ENCODE measurements at places on chromosomes 3 and 15. TPM values are rescaled to one million over a fixed set of nuclear protein-coding genes. Genes with fewer than 3 reads are reported as not detected.

The C2CD4A gene
- total RNA-seq: not detected

The GOLGA8J gene
- total RNA-seq: not detected

The RASGRP1 gene
- under 0.01 TPM for total RNA-seq

The CYP8B1 gene
- not detected for total RNA-seq

The POLG gene
- total RNA-seq: 66.7 TPM

The FAM107A gene
- under 0.01 TPM for total RNA-seq

The CNTN3 gene
- 32.7 TPM for total RNA-seq

The ARF4 gene
- 208 TPM for total RNA-seq

The CHCHD4 gene
- 7.2 TPM for total RNA-seq

The CFAP91 gene
- total RNA-seq: not detected

The GOLGA8G gene
- total RNA-seq: 3.5 TPM

The IP6K1 gene
- 36.1 TPM for total RNA-seq

The PCBP4 gene
- 51.0 TPM for total RNA-seq

The ST3GAL6 gene
- total RNA-seq: 3.5 TPM

The TNNC1 gene
- 0.33 TPM for total RNA-seq

The GOLGA6L7 gene
- not detected for total RNA-seq

The ZNF860 gene
- total RNA-seq: 4.0 TPM

The DUOX2 gene
- 0.43 TPM for total RNA-seq

The C3orf70 gene
- 0.05 TPM for total RNA-seq

The SLCO2A1 gene
- 0.32 TPM for total RNA-seq

The CCR9 gene
- not detected for total RNA-seq

The EPHA3 gene
- 0.26 TPM for total RNA-seq

The LRRN1 gene
- total RNA-seq: 37.0 TPM

The TTC21A gene
- 5.2 TPM for total RNA-seq

The SNRPN gene
- total RNA-seq: 118 TPM

The KLHL40 gene
- total RNA-seq: not detected

The APBA2 gene
- 1.5 TPM for total RNA-seq

The GYG1 gene
- 23.5 TPM for total RNA-seq

The TLR9 gene
- total RNA-seq: not detected

The EFL1 gene
- 30.0 TPM for total RNA-seq

The UBA5 gene
- 44.0 TPM for total RNA-seq

The ARNT2 gene
- total RNA-seq: 2.3 TPM

The LINGO1 gene
- not detected for total RNA-seq

The DCLK3 gene
- not detected for total RNA-seq

The CLEC3B gene
- 0.33 TPM for total RNA-seq

The ZNF35 gene
- total RNA-seq: 16.3 TPM

The APH1B gene
- total RNA-seq: 15.9 TPM

The SH2D7 gene
- not detected for total RNA-seq

Measured in mammary epithelial cell (primary cell).